ENCODE measurements at places on chromosomes 6 and 20. TPM values are rescaled to one million over a fixed set of nuclear protein-coding genes. Genes with fewer than 3 reads are reported as not detected.
A peak's percentile ranks its signal among the peaks of the same experiment; 100 is the strongest.

- H3K4me3 ChIP-seq, result no peak overlapping the region
- DNase-seq, result no peak
- H3K4me1 ChIP-seq, result no peaks in the 10 kb centered on the region
- H3K27me3 ChIP-seq, result no peaks in the 10 kb centered on the region
Measured at GRCh38 chr6:169665289-169665688, 36.5 kb downstream of the WDR27 start.

DNA sequence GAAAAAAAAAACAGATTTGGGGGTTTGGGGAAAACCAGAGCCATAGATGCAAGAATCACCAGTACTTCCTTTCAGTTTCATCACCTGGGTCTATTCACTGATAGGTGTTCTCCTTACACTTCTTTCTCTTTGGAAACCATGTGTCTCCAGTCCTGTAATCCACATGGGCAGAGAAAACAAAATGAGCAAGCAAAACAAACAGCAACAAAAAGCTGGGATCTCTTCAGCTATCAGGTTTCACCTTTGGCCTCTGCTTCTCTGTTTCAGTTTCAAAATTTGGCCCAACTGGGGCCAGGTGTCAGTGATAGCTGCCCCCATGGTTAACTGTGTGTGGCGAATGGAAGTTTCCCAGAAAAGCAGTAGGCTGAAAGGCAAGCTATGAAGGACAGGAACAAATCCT, 220.0 kb upstream of the THBS2 start:
- DNase-seq, result no peak
- no peaks in the 10 kb centered on the region for H3K36me3 ChIP-seq
- no peak overlapping the region for H3K4me3 ChIP-seq

- no peaks in the 10 kb centered on the region for H3K36me3 ChIP-seq
- H3K27me3 ChIP-seq, result no peaks in the 10 kb centered on the region
- peaks cover 24% of the 10 kb centered on the region for H3K4me1 ChIP-seq
- H3K4me3 ChIP-seq, result no peak overlapping the region
Measured at GRCh38 chr6:161303628-161304340, 29.9 kb upstream of the AGPAT4 start.

The ZNF165 gene
- polyA plus RNA-seq, result 0.41 TPM

The TMEM74B gene
- 0.23 TPM for polyA plus RNA-seq

DNA sequence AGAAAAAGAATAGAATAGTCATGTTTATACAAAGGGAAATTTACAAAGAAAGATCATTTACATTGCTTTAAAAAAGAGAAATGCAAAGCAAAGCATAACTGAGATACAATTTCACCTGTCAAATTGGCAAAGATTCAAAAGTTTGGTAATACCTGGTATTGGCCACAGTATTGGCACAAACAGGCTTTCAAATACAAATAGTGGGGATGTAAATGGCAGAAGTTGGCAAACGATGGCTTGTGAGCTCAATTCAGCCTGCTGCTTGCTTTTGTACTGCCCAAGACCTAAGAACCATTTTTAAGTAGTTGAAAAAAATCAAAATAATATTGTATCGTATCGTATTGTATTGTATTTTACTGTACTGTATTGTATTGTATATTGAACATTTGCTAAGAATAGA, 194.5 kb upstream of the JAG1 start:
- H3K4me1 ChIP-seq, result peaks cover 14% of the 10 kb centered on the region
- no peaks in the 10 kb centered on the region for H3K27me3 ChIP-seq
- DNase-seq, result no peak
- H3K27ac ChIP-seq, result no peak overlapping the region
- no peak overlapping the region for H3K4me3 ChIP-seq

The LRRN4 gene
- not detected for polyA plus RNA-seq

DNA sequence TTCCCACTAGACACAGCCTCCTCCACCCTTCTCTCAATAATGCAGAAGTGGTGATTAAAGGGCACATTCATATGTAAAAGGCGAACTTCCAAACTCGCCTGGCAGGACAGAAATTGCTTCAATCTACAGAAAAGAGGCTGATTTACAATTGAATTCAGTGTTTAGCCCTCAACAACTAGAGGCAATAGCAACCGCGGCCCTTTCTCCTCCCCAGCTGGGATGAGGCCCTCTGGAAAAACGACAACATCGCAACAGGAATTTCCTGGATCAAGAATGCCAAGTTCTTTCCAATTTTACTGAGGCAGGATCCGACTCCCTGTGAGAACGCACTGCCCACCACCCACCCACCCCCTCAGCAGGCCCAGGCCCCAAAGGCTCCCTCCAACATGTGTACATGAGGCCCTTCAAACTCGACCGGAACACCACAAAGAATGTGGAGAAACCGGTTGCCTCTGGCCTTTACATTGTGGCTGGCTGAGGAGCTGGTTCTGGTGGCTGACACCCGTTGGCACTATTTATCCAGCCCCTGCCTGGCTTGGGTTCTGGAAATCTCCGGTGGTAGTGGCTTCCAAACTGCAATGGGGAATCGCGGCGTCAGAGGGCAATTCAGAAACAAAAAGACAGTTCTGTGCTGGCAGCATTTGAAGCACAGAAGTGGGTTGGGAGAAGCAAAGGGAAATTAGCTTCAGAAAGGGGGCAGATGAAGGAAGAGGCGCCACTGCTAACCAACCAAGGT, 36.8 kb downstream of the ZMYND8 start:
- peak overlapping the region; percentile 58 for H3K4me3 ChIP-seq
- DNase-seq, result peak; percentile 73
- no peaks in the 10 kb centered on the region for H3K27me3 ChIP-seq
- no peaks in the 10 kb centered on the region for H3K36me3 ChIP-seq
- peak overlapping the region; percentile 98 for H3K27ac ChIP-seq

GRCh38 chr20:41181567-41181966, 44.2 kb downstream of the PLCG1 start:
- no peaks in the 10 kb centered on the region for H3K27me3 ChIP-seq
- H3K27ac ChIP-seq, result no peak overlapping the region
- H3K36me3 ChIP-seq, result no peaks in the 10 kb centered on the region
- peaks cover 28% of the 10 kb centered on the region for H3K4me1 ChIP-seq
- no peak for DNase-seq

DNA sequence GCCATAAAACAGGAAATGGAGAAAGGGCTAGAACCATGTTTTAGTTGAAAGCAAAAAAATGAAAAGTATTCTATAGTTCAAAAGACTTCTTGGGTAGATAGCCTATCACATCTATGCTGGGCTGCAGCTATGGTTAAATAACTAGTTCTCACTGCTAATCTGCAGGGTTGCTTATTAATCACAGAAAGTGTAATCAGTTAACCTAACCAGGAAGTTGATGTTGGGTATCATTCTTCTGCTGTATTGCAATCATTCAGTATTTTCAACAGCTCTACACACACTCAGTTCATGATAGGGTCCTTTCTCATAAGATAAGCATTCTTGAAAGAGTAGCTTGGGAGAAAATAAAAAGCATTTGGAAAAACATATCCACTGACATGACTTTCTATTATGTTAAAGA, 135.2 kb upstream of the TCF21 start:
- DNase-seq, result no peak
- no peaks in the 10 kb centered on the region for H3K27me3 ChIP-seq
- H3K27ac ChIP-seq, result no peak overlapping the region
- no peak overlapping the region for H3K4me3 ChIP-seq

The ELOVL5 gene
- 86.8 TPM for polyA plus RNA-seq

DNA sequence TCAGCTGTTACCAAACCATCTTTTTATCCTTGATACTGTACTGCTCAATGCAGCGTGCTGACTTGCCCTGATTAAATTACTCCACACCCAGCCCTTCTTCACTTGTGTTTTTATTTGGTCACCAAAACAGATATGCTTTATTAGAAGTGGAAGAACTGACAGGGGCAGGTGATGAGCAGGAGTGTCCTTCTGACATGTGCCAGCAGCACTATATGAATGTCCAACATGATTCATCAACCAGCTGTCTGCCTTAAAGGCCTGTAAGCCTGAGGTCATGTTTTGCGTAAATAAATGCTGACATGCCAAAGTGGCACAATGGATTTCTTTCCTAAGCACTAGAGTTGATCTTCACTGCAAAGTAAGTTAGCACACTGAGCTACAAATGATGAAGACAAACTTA, 15.4 kb downstream of the POPDC3 start:
- peaks cover 18% of the 10 kb centered on the region for H3K4me1 ChIP-seq
- no peaks in the 10 kb centered on the region for H3K27me3 ChIP-seq
- no peak overlapping the region for H3K4me3 ChIP-seq
- H3K36me3 ChIP-seq, result peaks cover 14% of the 10 kb centered on the region

DNA sequence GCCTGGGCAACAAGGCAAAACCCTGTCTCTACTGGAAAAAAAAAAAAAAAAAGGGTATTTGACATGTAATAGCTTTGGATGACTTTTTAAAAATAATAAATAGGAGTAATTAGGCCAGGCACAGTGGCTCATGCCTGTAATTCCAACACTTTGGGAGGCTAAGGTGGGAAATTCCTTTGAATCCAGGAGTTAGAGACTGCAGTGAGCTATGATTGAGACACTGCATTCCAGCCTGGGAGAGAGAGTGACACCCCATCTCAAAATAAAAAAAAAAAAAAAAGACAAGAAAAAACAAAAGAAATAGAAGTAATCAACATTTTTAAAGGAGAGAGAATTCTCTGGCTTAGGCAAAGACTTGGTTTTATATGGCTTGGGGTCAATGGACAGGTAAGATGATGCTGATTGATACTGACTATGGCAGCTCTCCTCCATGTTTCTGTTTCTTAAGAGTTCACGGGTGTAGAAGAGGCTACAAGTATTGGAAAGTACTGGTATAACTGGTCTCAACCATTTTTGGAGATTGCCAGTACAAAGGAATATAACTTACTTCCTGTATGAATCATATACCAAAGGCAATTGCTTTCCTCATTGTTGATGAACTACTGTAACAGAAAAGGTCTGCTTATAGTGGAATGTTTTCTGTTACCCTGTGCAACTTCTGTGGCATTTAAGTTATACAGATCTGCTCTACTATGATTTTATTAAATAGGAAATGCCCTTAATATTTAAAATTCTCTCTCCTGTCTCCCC, 10.1 kb downstream of the MAP3K5 start:
- no peaks in the 10 kb centered on the region for H3K36me3 ChIP-seq
- H3K4me1 ChIP-seq, result peaks cover 16% of the 10 kb centered on the region
- peak; percentile 67 for DNase-seq
- H3K4me3 ChIP-seq, result no peak overlapping the region
- H3K27me3 ChIP-seq, result no peaks in the 10 kb centered on the region

DNA sequence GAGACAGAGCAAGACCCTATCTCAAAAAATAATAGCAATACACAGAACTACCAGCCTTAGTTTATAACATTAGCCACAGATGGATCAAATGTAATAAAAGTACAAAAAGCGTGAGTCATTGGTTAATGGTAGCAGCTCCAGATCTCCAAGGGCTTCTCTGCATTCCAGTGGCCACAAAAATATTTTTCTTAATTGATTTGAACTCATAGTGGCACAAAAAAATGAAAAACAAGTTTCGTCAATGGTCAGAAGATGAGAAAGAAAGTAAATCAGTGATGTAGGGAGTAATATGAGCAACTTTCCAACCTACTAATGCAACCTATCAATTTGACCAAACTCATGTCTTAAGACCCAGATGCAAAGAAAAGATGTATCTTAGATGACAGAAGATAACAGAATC, 79.6 kb downstream of the CEP57L1 start:
- no peak overlapping the region for H3K27ac ChIP-seq
- H3K36me3 ChIP-seq, result no peaks in the 10 kb centered on the region
- DNase-seq, result peak; percentile 50

The PROKR2 gene
- not detected for polyA plus RNA-seq

The ELOVL2 gene
- 0.42 TPM for polyA plus RNA-seq

The ZNF217 gene
- 8.9 TPM for polyA plus RNA-seq

DNA sequence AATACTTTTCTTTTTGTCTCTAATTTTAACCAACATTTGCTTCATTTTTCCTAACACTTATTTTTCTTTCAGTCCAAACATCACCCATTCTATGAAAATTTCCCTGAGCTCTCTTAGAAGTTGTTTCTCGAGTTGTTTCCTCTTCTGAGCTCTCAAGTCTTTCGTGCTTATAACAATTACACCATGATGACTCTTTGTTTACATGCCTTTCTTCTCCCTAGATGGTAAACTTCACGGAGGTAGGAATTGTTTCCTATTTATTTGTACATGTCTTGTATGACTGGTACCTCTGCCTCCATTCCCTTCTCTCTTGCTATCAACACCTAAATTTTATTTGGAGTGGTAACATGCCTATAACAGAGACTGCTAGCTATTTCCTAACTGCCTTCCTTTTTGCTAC, 6.4 kb downstream of the BLOC1S5 start:
- H3K36me3 ChIP-seq, result peaks cover 4% of the 10 kb centered on the region
- H3K4me3 ChIP-seq, result no peak overlapping the region
- H3K27me3 ChIP-seq, result no peaks in the 10 kb centered on the region
- peaks cover 7% of the 10 kb centered on the region for H3K4me1 ChIP-seq
- H3K27ac ChIP-seq, result no peak overlapping the region
- DNase-seq, result no peak

- DNase-seq, result peak; percentile 85
- H3K27me3 ChIP-seq, result no peaks in the 10 kb centered on the region
- H3K27ac ChIP-seq, result no peak overlapping the region
- no peaks in the 10 kb centered on the region for H3K36me3 ChIP-seq
- peaks cover 38% of the 10 kb centered on the region for H3K4me1 ChIP-seq
Measured at GRCh38 chr20:51565298-51566144, 23.0 kb upstream of the NFATC2 start.

DNA sequence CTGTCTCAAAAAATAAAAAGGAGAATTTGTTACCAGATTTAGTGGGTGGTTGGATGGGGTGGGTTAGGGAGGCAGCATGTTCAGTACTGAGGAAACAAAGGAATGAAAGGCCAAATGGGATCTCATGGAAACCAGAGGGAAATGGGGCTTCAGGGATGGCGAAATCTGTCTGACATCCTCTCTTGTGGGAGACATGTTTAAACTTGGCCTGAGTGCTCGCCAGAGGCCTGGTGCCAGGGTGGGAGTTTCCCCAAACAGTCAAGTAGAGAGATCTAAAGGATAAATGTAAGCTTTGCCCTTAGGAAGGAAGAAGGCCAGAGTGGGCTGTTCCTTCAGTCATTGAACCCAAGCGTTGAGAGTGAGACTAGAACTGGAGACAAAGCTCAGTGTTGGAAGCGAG, 61.9 kb upstream of the AKIRIN2 start:
- H3K4me1 ChIP-seq, result no peaks in the 10 kb centered on the region
- no peak overlapping the region for H3K4me3 ChIP-seq
- no peak overlapping the region for H3K27ac ChIP-seq
- DNase-seq, result no peak

- H3K27ac ChIP-seq, result no peak overlapping the region
- 0 out of 2 replicates have a peak, but pooled peaks cover 6% of the 10 kb centered on the region for H3K27me3 ChIP-seq
- H3K36me3 ChIP-seq, result no peaks in the 10 kb centered on the region
- DNase-seq, result no peak
- no peaks in the 10 kb centered on the region for H3K4me1 ChIP-seq
Measured at GRCh38 chr20:58971429-58971828, 9.6 kb upstream of the NELFCD start.

DNA sequence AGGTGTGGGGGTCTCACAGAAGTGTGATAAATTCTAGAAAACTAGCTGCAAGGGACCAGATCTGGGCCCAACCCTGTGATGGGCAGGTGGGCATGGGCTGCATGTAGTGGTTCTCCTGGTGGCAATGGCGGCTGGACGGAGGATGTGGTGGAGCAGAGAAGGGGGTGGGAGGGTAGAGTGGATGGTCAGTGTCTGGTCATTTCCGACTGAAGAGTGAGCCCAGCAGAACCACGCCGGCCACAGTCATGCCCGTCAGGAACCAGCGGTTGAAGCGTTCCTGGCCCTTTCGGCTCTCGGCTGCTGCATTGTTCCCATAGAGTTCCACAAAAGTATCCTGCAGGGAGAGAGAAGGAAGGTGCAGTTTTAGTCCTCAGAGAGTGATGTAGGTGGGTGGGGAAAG, 28.0 kb downstream of the COX4I2 start:
- no peak for DNase-seq
- no peak overlapping the region for H3K4me3 ChIP-seq
- no peaks in the 10 kb centered on the region for H3K27me3 ChIP-seq
- 0 out of 2 replicates have a peak, but pooled peaks cover 9% of the 10 kb centered on the region for H3K4me1 ChIP-seq
- H3K36me3 ChIP-seq, result no peaks in the 10 kb centered on the region

The MEI4 gene
- 0.04 TPM for polyA plus RNA-seq

Measured in GM23248 (cell line).